PC-9 (cell line): ENCODE measurements at places on chromosomes 7 and 10.

DNA sequence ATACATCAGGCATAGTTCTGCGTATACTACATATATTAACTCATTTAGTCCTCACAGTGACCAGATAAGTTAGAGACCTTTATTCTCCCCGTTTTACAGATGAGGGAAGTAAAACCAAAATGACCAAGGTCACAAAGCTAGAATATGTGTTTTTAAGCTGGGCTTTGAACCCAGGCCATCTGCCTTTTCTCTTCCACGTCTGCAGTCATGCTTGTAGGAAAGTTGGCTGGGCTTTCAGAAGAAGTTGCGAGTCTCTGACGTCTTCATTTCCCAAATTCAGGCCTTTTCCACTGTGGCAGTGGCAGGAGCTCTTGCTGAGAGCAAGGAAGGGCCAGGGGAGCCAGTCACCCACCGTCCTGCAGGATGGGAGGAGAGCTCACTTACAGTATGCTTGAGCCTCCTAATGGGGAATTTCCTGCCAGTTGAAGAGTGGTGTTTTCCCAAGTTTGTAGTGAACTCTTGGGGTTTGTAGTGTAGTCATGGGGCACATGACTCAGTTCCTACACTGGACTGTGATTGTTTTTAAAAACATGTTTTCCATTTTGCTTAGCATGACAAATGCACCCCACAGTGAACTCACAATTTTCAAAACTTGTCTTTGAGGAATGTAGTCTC, 34.2 kb downstream of the CYP17A1 start:
- no peak for DNase-seq

DNA sequence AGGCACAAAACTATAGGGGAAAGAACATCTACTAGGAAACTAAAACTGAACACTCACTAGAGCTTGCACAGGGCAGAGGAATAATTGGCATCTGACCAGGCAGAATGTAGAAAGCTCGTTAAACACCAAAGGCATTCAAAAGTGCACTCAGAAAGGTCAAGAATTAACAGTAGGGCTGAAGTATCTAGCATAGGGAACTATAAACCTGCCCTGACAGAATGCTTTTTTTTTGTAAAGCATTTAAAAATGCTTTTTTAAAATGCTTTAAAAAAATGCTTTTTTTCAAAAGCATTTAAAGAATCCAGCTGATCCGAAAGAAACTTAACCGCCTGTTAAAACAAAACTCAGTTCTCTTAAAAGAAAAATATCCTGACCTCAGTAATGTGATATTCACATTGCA, 74.6 kb upstream of the EGFR start:
- DNase-seq, result no peak

DNA sequence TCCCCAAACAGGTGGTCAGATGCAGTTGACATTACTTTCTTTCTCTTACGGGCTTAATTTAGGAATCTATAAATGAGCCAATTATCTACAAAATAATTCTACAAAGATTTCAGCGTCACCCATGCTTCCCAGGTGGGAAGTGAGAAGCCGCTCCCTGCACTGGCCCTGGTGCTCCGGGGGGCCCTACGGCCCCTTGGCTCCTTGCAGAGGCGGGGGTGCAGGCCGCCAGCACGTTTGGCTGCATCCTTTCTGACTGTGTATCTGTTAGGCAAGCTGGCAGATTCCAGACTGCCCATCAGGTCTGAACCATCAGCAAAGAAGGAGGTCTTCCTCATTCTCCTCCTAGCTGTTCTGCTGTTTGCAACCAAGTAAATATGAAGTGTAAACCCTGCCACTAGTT, 16.3 kb downstream of the VWC2 start:
- no peak for DNase-seq

GRCh38 chr7:139725858-139726484, 51.8 kb downstream of the HIPK2 start:
- DNase-seq, result no peak

- DNase-seq, result no peak
Measured at GRCh38 chr7:53835301-53835700, 706.9 kb upstream of the VSTM2A start.

GRCh38 chr7:6655636-6656385, 18.7 kb downstream of the ZNF316 start:
- DNase-seq, result no peak

- no peak for DNase-seq
Measured at GRCh38 chr7:13189668-13190067, 502.2 kb downstream of the ARL4A start.

GRCh38 chr10:74145133-74145532, 5.5 kb downstream of the AP3M1 start:
- DNase-seq, result no peak

- DNase-seq, result no peak
Measured at GRCh38 chr10:79355420-79356017, 8.2 kb downstream of the PPIF start.

GRCh38 chr7:113810080-113810744, 108.6 kb downstream of the PPP1R3A start:
- DNase-seq, result no peak

- no peak for DNase-seq
Measured at GRCh38 chr10:114605155-114605797, 52.8 kb downstream of the ABLIM1 start.

DNA sequence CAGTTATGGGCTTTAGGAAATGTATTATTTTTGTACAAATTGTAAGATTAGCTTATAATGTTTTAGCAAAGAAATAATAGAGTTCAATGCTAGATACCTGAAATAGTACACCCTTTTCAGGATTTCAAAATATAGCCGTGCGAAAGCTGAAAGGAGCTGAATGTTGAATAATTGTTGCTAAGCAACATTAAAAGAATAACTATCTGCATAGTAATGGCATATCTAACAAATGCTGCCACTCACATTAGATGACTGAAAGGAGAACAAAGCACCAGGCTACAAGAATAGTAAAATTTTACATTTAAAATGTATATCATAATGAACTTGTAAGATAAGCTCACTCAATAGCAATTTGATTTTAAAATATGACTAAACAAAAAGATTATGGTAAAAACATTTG, 82.5 kb downstream of the SDHAF3 start:
- DNase-seq, result no peak
